Stimulated activated CD8-positive, alpha-beta memory T cell treated with anti-CD3 and anti-CD28 coated beads, Interleukin-7, amount 100 ng/mL, for 1 hour (primary cell): ENCODE measurements at places on chromosomes 7 and 10.

- DNase-seq: no peak
Observed at GRCh38 chr7:1106063-1106792, 18.3 kb downstream of the GPER1 start.

GRCh38 chr7:158014976-158015375 lies 572.6 kb downstream of the PTPRN2 start:
- DNase-seq: no peak

GRCh38 chr10:114221235-114221634 lies 17.8 kb upstream of the VWA2 start:
- no peak for DNase-seq

- DNase-seq: no peak
Observed at GRCh38 chr10:44967616-44968015, 8.0 kb downstream of the RASSF4 start.

DNA sequence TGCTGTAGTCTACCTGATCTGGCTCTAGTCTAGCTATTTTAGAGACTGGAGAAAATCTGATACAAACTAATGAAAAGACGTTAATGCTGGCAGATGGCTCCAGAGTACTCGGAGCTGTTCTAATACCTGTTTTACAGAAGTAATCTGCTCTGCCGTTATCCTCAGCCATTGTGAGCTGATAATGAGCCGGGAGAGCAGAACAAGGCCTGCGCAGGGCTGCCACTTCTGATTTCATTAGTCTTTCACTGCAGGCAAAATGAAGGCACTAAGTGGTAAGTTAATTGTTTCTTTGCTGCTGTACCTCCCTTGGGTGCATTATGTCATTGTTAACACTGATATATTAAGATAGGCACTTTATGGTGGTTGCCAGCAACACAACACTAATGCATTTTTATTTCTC lies 456.4 kb upstream of the PFKP start:
- no peak for DNase-seq

GRCh38 chr7:157668221-157668883 lies 331.5 kb downstream of the DNAJB6 start:
- DNase-seq: no peak

DNA sequence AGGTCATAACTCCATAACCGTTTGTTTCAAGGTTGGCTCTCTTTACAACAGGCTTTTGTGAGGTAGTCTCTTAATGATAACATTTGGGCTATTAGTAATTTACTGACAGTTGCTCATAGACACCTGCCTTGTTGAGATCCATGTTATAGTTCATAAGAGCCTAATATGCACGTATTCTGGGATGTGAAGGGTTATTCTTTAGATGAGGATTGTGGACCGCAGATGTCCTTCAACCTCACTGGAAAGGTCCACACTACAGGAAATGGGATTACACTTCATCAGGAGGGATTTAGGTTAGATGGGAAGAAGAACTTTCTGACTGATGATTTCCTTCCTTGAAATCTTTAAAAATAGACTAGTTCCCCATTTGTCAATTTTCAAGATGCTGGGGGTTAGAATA lies 62.8 kb downstream of the SAMD9 start:
- DNase-seq: no peak

DNA sequence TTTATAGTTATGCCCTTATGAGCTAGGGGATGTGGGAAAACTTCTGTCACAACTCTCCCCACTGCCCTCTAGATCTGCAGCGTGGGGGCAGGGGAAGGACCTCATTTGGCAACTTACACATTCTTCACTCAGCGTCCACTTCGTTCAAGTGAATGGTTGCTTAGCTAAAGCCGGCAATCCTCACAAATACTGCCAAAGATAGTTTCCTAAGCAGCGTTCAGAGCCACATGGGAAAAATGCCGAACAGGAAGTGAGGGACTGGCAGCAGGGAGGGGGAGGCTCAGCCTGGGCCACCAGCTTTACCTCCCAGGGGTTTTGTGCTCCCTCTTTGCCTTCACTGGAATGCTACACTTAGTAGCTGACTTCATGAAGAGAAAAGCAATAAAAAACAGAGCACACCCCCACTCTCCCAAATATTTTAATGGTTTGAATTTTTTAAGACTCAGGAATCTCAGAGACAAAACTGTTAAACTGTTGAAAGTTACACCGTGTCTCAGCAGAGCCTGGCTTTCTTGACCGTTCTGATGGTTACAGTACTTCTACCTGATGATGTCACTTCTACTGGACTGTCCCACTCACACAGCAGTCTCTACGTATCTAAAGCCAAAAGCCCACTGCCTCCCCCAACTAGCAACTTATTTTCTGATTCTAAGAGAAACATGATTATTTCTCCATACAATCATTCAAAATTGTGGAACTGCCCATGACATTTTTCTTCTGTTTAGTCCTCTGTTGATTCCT lies 10.4 kb downstream of the GRM3 start:
- no peak for DNase-seq

DNA sequence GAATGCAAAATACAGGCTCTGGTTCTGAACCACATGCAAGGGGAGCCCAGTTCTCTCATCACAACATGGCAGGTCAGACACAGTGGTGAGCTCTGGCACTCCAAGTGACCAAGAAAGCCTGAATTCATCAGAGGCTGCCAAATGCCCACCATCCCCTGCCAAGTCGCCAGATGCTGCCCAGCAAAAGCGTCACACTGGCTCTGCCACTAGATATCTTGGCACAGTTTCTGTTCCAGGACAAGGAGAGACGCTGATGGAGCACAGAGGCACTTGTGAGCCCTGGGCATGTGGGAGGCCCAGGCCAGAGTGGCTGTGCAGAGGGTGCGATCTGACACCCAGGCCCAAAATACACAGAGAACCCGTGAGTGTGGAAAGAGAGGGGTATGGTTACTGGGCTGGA lies 57.8 kb downstream of the GAD2 start:
- DNase-seq: no peak

DNA sequence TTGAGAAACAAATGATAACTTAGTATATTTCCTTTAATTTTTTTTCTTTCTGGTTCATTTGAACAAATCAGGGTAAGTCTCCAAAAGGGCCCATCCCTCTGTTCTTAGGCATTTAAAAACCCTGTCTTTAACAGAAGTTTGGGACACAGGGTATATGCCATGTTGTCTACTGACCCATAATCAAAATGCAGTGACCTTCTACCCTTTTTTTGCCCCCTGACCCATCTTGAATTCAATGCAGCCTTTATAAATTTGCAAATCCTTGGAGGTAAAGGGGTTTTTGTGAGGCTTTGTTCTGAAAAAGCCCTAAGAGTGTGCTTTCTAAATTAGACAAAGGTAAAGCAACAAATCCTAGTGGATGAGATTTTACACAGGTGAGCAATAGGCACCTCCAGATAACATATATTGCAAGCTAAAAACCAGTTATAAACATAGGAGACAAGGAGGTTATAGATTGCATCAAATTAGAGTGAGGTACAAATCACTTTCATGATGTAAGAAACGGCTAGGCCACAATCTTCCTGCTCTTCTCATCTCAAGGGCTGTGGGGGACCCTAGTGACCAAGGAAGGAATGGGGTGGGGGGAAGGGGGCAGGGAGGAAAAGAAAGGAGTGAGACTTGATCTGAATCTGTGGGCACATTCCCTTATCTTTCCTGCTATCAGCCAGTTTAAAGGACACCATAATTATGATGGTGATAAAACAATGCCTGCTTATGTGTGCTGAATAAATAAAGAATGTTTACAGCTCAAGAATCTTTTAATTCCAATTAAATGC lies 2.7 kb downstream of the SKIDA1 start:
- no peak for DNase-seq

GRCh38 chr10:73584737-73585136 lies 6.4 kb downstream of the USP54 start:
- DNase-seq: no peak

DNA sequence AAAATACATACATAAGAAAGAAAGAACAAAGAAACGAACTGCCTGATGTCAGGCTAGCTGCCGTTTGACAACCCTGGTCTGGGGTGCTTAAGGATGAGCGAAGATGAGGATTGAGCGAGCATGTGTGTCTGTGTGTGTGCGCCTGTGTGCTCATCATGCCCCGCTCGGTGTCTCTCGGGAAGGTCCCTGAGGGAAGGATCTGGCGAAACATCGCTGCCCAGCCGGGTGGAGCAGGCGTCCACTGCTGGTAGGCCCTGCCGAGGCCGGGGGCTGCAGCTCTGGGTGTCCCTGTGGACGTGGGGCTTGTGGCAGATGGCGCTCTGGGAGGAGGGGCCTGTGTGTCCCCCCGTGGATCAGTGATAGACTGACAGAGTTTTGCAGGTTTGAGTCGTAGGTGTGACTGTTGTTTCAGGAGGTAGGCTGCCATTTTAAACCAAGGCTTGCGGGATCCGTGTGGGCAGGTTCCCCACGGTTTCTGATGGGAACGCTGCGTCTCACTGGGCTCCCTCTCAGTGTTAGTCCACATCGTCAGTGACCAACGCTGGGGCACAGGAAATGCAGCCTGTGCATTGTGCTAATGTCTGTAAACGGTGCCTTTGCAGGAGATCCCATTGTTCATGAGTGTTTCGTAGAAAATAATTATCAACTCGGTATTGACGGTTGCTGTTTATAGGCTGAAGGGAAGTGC lies 5.9 kb upstream of the SUN1 start:
- no peak for DNase-seq

GRCh38 chr7:77320137-77320536 lies 96.0 kb downstream of the GSAP start:
- no peak for DNase-seq

- DNase-seq: no peak
Observed at GRCh38 chr10:75444781-75445386, 13.5 kb downstream of the LRMDA start.

- no peak for DNase-seq
Observed at GRCh38 chr7:44153948-44154335, 12.8 kb upstream of the MYL7 start.

GRCh38 chr7:75712517-75713361 lies 26.0 kb downstream of the HIP1 start:
- no peak for DNase-seq
